Pancreas (tissue), 10 donors: ENCODE measurements at places on chromosomes 5 and 9. TPM values are rescaled to one million over a fixed set of nuclear protein-coding genes. Genes with fewer than 3 reads are reported as not detected.

Gene GLE1
- 10.0 TPM for total RNA-seq

Gene PPP1R26
- 11.4 TPM for total RNA-seq

Gene LMBRD2
- total RNA-seq, result 7.2 TPM

Gene SAXO1
- total RNA-seq, result not detected

Gene ARHGEF28
- 36.2 TPM for total RNA-seq

DNA sequence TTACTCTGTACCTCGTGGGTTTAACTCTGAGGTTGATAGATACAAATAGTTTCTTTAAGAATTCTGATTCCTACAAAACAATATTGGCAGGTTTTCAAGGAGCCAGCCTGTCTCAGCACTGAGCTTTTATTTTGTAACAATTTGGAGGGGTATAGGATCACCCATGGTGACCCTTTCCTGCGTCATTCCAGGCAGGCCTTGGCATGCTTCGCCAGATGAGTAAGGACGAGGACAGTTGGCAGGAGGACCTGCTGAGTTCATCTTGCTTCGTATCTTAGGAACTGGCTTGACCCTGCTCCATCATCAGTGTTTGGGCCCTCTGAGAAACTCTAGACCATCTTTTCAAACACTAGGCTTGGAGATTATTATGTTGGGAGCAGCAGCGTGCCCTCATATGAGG lies 17.9 kb downstream of the ZNF462 start:
- H3K27ac ChIP-seq, result no peak overlapping the region
- no peak overlapping the region for H3K4me3 ChIP-seq
- no peaks in the 10 kb centered on the region for H3K4me1 ChIP-seq

DNA sequence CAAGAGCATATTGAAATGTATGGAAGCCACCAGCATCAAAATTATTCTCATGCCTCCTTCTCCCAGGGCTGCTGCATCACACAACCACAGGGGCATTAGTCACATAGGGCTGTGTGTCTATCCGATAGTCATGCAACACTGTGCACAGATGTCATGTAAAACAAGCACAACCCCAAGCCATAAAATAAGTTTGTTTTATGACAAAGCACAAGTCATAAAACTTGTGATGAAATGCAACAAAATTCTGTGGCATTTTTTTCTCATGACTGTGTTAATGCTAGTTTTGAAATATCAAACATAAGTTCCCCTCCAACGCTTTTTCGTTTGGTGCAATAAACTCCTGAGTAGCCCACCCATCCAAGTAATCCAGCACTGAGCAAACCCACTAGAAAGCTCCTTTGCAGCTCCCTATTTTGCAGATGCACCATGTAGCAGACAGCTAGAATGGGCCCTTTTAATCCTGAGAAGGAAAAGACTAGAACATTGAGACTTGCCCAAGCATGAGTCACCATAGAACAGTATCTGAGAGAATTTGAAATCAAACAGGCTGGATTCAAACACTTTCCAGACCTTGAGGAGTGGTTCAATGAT lies 93.3 kb upstream of the ZNF366 start:
- no peak overlapping the region for H3K27ac ChIP-seq
- H3K27me3 ChIP-seq, result no peaks in the 10 kb centered on the region
- no peak overlapping the region for H3K4me3 ChIP-seq
- H3K4me1 ChIP-seq, result peaks cover 17% of the 10 kb centered on the region
- no peak for DNase-seq

- no peak overlapping the region for H3K4me3 ChIP-seq
- H3K4me1 ChIP-seq, result no peaks in the 10 kb centered on the region
- H3K27me3 ChIP-seq, result no peaks in the 10 kb centered on the region
- H3K36me3 ChIP-seq, result no peaks in the 10 kb centered on the region
These were observed 815.7 kb downstream of the SEMA5A start for GRCh38 chr5:8730194-8730593.

DNA sequence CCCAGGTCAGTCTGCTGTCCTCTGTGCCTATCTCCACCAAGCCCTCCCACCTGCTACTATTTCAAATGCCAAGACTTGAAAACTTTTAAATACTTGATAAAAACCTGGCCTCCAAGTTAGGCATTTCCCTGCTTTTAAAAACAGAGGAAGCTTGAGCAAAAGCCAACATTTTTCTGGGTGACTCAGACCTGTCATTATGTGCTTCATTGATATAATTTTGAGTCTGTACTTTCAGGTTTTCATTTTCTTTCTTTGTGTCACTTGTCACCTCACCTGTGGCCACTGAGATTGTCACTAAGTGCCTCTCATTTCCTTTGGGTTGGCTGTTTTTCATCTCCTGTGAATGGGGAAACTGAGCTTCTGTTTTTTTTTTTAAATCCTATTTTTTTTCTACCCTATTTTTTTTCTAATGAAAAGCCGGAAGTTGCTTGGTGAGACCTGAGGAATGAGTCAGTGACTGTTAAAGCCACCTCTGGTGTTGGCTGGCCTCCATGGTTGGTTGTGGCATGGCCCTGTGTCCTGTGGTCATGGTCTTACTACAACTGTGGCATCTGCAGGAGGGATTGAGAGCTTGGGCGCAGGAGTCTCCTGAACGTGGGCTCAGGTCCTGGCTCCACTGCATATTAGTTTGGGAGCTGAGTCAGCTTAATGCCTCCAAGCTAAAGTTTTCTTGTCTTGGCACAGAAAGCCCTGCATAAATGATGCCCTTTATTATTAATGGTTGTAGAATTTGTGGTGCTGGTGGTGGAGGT lies 56.7 kb downstream of the ARHGAP26 start:
- no peaks in the 10 kb centered on the region for H3K36me3 ChIP-seq
- H3K4me1 ChIP-seq, result peaks cover 6% of the 10 kb centered on the region
- no peak overlapping the region for H3K4me3 ChIP-seq
- H3K27me3 ChIP-seq, result no peaks in the 10 kb centered on the region

GRCh38 chr9:137201205-137201868 lies 796 bp upstream of the TPRN start:
- no peak for DNase-seq
- peaks cover 15% of the 10 kb centered on the region for H3K4me1 ChIP-seq
- no peaks in the 10 kb centered on the region for H3K27me3 ChIP-seq
- H3K27ac ChIP-seq, result peak overlapping the region; percentile 73
- H3K36me3 ChIP-seq, result no peaks in the 10 kb centered on the region
- H3K4me3 ChIP-seq, result peak overlapping the region; percentile 36

DNA sequence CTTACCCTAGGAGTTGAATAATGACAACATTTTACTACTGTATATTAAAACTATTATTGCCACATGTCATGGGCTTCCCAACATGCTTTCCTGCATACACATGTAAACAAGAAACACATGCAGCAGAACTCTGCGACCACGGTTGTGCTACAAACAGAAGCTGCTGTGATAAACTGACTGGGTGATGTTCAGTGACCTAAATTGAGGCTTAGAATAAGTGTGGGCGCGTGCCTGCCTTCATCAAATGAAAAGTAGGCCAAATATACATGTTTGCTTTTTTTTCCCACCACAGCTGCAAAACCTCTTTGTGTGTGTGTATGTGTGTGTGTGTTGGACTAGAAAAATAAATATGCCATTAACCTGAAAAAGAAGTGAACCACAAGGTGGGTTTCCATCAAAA lies 1202.1 kb downstream of the PTPRD start:
- H3K27me3 ChIP-seq, result no peaks in the 10 kb centered on the region
- H3K4me3 ChIP-seq, result no peak overlapping the region
- no peaks in the 10 kb centered on the region for H3K4me1 ChIP-seq

DNA sequence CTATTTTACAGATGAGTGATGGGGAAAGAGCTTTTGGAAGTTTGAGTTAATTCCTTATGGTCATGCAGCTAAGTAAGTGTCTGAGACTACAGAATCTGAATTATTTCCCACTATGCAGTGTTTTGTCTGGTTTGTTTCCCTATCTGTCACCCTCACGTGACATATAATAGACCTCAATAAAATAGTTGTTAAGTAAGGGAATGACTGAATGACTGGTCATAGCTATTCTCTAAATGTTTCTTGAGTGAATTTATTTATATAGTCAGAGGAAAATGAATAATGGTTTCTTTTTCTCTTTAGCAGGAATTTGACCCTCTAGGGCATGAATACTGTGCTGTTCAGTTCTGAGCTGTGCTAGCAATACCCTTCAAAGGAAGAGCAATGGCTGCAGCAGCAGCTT lies 10.3 kb downstream of the TRIM32 start:
- DNase-seq, result no peak
- no peak overlapping the region for H3K27ac ChIP-seq
- peaks cover 17% of the 10 kb centered on the region for H3K4me1 ChIP-seq
- peaks cover 22% of the 10 kb centered on the region for H3K36me3 ChIP-seq

DNA sequence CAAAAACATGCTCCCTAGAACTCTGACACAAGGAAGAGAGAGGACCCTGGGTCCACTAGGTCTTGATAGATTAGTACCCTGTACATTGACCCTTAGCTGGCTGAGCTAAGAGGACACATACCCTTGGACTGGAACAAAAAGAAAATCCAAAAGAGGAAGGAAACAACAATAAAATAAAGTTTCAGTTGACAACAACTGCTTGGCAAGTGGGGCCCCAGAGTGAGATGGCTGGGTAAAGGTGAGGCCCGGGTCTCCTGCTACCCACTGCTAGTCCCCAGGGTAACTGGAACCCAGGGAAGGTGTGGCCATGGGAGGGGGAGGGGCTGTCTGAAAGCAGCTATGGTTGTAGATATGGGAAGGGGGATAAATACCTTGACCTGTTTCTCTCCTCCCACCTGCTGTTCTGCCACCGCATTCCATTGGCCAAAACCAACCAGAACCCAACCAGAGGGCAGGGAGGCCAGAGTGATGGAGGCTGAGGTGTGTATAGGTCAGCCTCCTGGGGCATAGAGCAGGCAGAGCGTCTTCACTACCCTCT lies 11.7 kb downstream of the TAL2 start:
- no peaks in the 10 kb centered on the region for H3K27me3 ChIP-seq
- H3K4me3 ChIP-seq, result no peak overlapping the region
- H3K36me3 ChIP-seq, result no peaks in the 10 kb centered on the region

GRCh38 chr5:127997201-127997704 lies 86.3 kb upstream of the SLC12A2 start:
- no peaks in the 10 kb centered on the region for H3K27me3 ChIP-seq
- no peak overlapping the region for H3K4me3 ChIP-seq
- no peaks in the 10 kb centered on the region for H3K4me1 ChIP-seq
- DNase-seq, result no peak
- no peak overlapping the region for H3K27ac ChIP-seq
- H3K36me3 ChIP-seq, result no peaks in the 10 kb centered on the region

- H3K27me3 ChIP-seq, result no peaks in the 10 kb centered on the region
- no peak for DNase-seq
- H3K4me1 ChIP-seq, result no peaks in the 10 kb centered on the region
- H3K27ac ChIP-seq, result no peak overlapping the region
- no peak overlapping the region for H3K4me3 ChIP-seq
These were observed 154.6 kb upstream of the GHR start for GRCh38 chr5:42268630-42269029.

GRCh38 chr5:127441799-127442484 lies 75.5 kb upstream of the PRRC1 start:
- H3K4me1 ChIP-seq, result no peaks in the 10 kb centered on the region
- DNase-seq, result no peak
- no peak overlapping the region for H3K4me3 ChIP-seq
- no peak overlapping the region for H3K27ac ChIP-seq

- H3K4me1 ChIP-seq, result peaks cover 4% of the 10 kb centered on the region
- no peaks in the 10 kb centered on the region for H3K27me3 ChIP-seq
- H3K27ac ChIP-seq, result no peak overlapping the region
These were observed 188.1 kb downstream of the RFX3 start for GRCh38 chr9:3337515-3338225.

- H3K27ac ChIP-seq, result peak overlapping the region; percentile 91
- H3K27me3 ChIP-seq, result no peaks in the 10 kb centered on the region
- peak; percentile 57 for DNase-seq
- H3K36me3 ChIP-seq, result no peaks in the 10 kb centered on the region
- H3K4me3 ChIP-seq, result peak overlapping the region; percentile 93
These were observed 355 bp downstream of the TLE4 start for GRCh38 chr9:79572032-79572607.

GRCh38 chr9:73753171-73753570 lies 601.5 kb downstream of the ANXA1 start:
- no peak overlapping the region for H3K4me3 ChIP-seq
- no peaks in the 10 kb centered on the region for H3K27me3 ChIP-seq
- no peak overlapping the region for H3K27ac ChIP-seq
- H3K4me1 ChIP-seq, result no peaks in the 10 kb centered on the region
- no peaks in the 10 kb centered on the region for H3K36me3 ChIP-seq

- no peak for DNase-seq
- H3K27ac ChIP-seq, result peak overlapping the region; percentile 90
- no peaks in the 10 kb centered on the region for H3K4me1 ChIP-seq
These were observed 1.3 kb downstream of the MARVELD2 start for GRCh38 chr5:69416180-69416579.

DNA sequence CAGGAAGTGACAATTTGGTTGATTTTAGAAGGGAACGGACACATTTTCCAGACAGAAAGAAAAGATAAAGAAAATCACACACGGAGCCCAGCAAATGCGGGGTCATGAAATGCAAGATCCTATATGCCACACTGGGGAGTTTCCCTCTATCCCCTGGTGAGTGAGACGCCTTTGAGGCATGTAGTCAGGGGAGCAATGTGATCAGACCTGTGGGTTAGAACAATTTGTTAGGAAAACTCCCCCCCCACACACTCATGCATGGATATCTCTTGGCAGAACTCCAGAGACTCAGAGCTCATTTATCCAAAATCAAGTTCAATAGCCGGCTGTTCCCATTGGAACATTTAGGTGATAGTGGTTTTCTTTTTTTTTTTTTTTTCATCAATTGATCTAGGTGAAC lies 71.7 kb upstream of the TRIO start:
- no peak overlapping the region for H3K27ac ChIP-seq
- no peaks in the 10 kb centered on the region for H3K4me1 ChIP-seq
- no peaks in the 10 kb centered on the region for H3K27me3 ChIP-seq
- DNase-seq, result no peak

- H3K27me3 ChIP-seq, result no peaks in the 10 kb centered on the region
- no peaks in the 10 kb centered on the region for H3K4me1 ChIP-seq
- H3K27ac ChIP-seq, result no peak overlapping the region
- no peak overlapping the region for H3K4me3 ChIP-seq
- no peak for DNase-seq
These were observed 67.0 kb upstream of the NEK6 start for GRCh38 chr9:124190761-124191160.

DNA sequence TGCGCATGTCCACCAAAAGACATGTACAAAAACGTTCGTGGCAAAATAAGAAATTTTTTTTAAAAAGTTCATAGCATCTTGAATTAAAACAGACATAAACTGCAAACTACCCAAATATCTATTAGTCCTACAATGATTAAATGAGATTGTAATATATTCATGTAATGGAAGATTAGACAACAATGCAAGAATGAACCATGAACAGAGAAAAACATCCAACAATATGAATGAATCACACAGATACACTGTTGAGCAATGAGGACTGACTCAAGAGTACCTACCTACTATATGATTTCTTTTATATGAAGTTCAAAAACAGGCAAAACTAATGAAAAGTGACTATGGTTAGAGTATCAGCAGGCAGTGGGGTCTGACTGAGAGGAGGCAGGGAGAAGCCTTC lies 17.9 kb upstream of the CTNNAL1 start:
- H3K4me1 ChIP-seq, result no peaks in the 10 kb centered on the region
- no peak overlapping the region for H3K27ac ChIP-seq
- H3K27me3 ChIP-seq, result no peaks in the 10 kb centered on the region
- DNase-seq, result no peak

- no peak for DNase-seq
- no peak overlapping the region for H3K4me3 ChIP-seq
- peaks cover 3% of the 10 kb centered on the region for H3K4me1 ChIP-seq
These were observed 11.8 kb upstream of the TMC1 start for GRCh38 chr9:72509635-72510034.
